ENCODE measurements at places on chromosomes 7 and 10.

DNA sequence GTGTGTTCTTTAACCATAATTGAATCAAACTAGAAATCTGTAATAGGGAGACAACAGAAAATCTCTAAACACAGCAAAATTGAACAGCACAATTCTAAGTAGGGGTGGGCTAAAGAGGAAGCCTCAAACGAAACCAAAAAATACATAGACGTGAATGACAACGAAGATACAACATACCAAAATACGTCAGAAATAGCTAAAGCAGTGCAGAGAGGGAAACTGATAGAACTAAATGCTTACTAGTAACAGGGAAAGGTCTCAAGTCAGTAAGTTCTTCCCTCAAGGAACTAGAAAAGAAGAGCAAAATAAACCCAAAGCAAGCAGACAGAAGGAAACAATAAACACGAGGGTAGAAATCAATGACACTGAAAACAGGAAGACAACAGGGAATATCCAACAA is 19.1 kb downstream of the RPP38 start:
- DNase-seq: no peak

GRCh38 chr10:22325272-22326144 is 4.6 kb downstream of the BMI1 start:
- peak; percentile 72 for DNase-seq

GRCh38 chr10:90148116-90148855 is 446.9 kb downstream of the KIF20B start:
- DNase-seq: peak; percentile 80

DNA sequence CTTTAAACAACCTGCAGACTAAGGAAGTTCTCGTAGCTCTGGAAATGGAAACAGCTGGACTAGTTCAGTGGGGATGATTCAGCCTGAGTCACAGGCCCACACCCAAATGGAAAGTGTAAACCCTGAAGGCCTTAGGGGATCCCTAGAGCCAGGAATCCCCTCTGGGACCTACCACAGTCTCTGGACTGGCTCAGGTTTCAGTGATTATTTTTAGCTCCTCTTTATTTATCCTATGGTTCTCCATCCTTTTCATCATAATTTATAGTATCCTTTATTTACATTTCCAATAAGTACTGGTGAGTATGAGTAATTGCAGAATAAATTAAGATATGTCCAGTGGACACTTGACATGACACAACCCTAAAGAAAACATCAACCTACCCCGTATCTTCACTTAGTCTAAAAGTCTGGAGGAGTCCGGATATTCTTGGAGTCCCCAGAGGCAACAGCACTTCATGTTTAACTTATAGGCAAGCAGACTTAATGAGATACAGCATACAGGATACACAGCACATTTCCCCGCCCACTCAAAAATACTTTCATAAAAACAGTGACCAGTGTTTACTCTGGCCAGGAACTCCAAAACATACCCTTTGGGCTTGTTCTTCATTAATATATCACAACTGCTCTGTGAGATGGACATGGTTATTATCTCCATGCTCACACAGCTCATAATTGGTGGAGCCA is 28.4 kb upstream of the SEMA3E start:
- peak; percentile 95 for DNase-seq

DNA sequence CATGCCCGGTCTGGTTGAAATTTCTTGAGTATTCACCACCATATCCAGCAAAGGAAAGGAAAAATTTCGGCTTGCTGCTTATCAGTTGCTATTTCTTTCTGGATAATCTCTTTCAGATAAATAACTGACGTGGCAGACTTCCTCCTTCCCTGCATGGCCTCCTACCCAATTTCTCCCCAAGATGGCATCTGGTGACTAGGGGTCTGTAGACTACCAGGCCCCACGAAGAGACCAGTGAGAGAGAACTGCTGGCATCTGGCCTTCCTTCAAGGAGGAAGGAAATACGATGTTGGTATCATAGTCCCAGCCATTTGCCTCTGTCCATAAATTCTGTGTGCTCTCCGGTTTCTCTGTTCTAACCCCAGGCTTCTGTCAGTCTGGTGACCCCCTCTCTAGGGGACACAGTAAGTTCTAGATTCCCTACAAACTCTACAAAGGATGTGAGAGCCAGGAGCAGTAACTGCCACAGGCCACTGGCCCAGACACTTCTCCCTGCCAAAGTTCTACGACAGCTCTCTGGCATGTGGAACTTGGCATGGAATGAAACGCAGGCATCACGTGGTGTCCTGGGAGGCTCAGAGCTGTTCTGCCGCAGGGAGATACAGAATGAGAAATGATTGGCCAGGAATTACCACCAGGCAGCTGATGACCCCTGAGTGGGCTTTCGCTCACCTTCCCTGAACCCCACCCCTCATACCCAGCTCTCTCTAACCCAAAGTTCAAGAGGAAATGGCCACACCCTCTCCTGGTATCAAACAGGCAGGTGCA is 30.0 kb upstream of the MSRB2 start:
- peak; percentile 45 for DNase-seq

GRCh38 chr7:2659556-2660358 is 28.0 kb downstream of the TTYH3 start:
- no peak for DNase-seq

DNA sequence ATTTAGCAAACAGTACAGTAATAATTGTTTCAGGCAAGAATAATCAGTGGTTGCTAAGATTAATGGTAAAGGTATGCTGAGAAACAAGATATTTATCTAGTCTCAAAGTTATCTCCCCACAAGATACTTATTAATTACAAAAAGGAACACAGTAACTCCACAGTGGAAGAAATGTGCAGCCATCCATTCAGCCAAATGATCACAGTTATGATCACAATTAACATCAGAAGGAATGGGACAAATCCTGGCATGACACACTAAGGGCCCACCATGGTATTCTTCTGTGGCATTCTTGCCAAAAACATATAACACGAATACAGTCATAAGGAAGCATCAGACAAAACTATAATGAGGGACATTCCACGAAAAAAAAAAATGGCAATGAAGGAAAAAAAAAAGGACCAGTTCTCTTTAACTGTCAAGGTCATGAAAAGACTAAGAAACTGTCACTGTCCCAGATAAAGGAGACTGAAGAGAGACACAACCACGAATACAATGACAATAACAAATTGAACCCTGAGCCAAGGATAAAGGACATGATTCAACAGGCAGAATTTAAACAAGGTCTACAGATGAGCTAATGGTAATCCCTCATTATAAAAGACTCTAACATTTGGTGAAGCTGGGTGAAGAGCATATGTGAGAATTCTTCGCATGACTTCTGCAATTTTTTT is 20.9 kb downstream of the NUDCD3 start:
- no peak for DNase-seq

- no peak for DNase-seq
These were observed 60.3 kb downstream of the SLC16A12 start for GRCh38 chr10:89475125-89475524.

DNA sequence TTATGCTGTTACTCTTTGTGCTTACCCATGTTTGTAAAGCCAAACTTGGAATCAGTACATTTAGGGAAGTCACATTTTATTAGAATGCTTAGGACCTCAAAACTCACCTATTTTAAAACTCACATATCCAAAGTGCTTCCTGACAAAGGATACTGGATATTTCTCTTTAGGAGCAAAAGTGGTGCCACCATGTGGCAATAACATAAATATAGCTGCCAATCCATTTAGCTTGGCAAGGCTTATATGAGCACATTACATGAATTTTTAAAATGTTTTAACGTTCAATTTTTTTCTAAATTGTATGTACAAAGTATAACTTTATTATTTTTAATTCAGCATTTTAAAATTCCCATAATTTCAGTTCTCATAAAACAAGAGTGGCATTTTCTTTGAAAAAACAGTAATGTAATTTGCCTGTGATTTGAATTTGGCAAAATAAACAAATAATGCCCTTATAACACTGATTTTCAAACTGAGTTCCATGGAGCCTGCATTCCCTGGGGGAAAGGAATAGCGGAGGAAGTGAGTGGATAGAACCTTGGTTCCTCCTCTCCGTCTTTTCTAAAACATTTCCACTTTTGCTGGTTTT is 75.4 kb downstream of the HDAC9 start:
- DNase-seq: peak; percentile 77

- no peak for DNase-seq
These were observed 34.6 kb downstream of the ADGRA1 start for GRCh38 chr10:133122171-133122935.

GRCh38 chr7:149063476-149063875 is 27.0 kb downstream of the ZNF786 start:
- DNase-seq: no peak

DNA sequence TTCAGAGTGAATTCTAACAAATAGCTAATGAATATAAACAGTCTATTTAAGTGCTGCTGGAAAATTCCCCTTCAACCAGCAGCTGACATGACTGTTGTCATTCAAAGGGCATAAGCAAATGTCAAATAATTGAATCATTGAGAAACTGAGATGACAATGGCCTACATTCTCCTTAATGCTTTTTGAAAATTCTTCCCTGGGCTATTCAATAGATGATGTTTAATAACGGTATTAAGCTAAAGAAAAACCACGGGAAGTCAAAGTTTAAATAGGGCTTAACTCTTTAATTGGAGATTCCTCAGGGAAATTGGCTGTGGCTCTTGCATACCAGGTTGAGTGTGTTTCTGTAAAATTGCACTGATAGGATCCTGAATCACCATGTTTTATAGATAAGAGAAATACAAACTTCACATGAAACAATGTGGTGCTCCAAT is 77.0 kb downstream of the ARL4A start:
- no peak for DNase-seq

GRCh38 chr7:93799750-93800357 is 90.7 kb downstream of the TFPI2 start:
- peak; percentile 57 for DNase-seq

GRCh38 chr10:80412486-80412885 is 4.1 kb downstream of the PRXL2A start:
- no peak for DNase-seq

GRCh38 chr7:122919643-122920181 is 33.5 kb upstream of the CADPS2 start:
- DNase-seq: peak; percentile 19

- DNase-seq: no peak
These were observed 2.5 kb downstream of the LFNG start for GRCh38 chr7:2521952-2522591.

DNA sequence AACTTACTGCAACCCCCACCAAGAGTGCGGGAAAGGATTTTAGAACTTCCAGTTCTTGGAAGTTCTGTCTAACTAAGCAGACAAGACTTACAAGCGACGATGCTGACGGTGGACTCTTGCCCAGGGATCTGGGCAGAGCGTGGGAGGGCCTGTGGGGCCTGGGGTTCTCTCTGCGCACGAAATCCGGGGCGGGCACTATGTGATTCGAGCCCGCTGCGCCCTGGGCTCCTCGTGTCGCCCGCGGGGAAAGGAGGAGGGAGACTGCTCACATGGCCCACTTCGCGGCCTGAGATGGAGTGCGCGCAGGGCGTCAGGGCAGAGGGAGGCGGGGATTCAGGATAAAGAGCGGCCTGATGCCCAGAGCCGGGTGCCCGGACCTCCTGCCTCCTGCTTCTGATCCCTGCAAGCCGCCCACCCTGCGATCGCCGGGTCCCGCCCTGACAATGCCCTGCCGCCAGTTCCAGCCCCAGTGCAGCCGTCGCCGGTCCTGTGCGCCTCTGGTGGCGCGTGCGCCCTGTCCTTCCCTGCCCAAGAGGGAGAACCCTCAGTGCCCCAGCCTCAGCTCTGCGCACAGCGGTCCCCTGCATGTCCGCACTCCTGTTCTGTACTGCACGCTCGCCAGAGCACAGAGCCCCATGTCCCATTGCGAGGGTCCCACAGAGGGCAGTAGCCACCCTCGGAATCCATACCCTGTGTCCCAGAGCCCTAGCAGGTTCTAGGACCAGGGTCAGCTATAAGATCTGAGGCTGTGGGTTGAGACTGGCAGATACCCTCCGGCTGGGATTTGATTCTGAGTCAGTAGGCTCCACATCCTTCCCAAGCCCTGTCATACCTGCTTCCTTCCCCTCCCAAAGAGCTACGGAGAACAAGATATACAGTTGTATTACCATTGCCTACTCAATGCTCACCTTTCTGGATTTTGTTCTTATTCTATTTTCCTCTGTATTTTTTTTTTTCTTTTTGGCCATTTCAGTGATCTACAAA is 99.4 kb upstream of the TMEM106B start:
- peak; percentile 14 for DNase-seq

DNA sequence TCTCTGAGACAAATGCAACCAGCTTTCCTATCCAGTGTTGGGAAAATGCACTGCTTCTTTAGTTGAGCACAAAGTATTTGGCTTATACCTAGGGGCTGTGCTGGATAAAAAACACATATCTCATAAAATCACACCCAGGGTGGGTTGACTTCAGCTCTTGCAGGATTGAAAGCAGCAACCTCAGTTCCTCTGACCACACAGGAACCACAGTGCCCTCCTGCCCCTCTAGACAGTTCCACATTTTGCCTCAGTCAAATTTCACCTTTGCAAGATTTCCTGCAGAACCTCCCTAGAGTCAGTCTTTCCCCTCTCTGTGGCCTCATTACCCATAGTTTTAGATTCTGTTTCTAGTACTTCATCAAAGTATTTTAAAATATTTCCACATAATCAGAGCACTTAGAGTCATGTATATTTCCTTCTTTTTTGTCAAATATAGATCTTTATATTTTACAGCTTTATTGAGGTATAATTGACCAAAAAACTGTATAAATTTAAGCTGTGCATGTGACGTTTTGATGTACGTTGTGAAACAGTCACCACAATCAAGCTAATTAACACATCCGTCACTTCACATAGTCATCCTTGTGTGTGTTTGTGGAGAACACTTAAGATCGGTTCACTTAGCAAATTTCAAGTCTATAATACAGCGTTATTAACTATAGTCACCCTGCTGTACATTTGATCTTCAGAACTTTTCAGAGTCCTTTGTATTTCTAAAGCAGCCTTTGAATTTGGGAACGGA is 37.0 kb upstream of the EGR2 start:
- DNase-seq: no peak

DNA sequence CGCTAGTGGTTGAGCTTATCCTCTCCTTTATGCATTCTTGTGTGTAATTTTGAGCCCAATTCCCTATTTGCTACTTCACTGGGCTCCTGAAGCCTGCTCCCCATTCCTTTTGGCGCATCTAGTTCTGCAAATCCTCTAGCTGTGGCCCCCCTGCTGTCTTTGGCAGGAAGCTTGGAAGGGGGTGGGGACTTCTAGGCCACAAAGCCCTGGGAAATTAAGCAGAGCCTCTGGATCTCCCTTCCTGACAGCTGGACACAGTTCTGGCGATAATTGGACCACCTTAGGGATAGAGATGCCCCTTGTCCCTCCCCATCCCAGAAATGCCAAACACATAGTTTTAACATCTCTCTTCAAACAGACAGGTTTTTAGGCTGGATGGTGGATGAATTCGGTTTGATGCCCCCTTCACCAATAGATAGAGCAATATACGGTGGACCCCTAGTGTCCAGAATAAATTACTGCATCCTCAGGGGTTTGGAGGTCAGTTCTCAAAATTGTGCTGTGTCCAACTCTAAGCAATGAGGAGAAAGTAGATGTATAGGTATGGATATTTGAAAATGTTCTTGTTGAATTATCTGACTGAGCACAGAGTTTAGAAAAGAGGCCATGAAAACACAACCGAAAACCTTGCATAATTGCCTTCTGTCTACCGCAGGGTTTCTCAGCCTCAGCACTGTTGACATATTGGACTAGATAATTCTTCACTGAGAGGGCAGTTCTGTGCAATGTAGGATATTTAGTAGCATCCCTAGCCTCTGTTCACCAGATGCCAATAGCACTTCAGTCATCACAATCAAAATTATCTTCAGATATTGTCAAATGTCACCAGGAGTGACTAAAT is 75.5 kb downstream of the PAPSS2 start:
- DNase-seq: peak; percentile 81

GRCh38 chr10:98154076-98154475 is 19.6 kb downstream of the R3HCC1L start:
- no peak for DNase-seq

Data from choroid plexus epithelial cell (primary cell).